Stimulated activated CD4-positive, alpha-beta T cell treated with anti-CD3 and anti-CD28 coated beads, Interleukin-15, amount 100 ng/mL, for 1 hour (primary cell): ENCODE measurements at places on chromosomes 7 and 10.
A peak's percentile ranks its signal among the peaks of the same experiment; 100 is the strongest.

DNA sequence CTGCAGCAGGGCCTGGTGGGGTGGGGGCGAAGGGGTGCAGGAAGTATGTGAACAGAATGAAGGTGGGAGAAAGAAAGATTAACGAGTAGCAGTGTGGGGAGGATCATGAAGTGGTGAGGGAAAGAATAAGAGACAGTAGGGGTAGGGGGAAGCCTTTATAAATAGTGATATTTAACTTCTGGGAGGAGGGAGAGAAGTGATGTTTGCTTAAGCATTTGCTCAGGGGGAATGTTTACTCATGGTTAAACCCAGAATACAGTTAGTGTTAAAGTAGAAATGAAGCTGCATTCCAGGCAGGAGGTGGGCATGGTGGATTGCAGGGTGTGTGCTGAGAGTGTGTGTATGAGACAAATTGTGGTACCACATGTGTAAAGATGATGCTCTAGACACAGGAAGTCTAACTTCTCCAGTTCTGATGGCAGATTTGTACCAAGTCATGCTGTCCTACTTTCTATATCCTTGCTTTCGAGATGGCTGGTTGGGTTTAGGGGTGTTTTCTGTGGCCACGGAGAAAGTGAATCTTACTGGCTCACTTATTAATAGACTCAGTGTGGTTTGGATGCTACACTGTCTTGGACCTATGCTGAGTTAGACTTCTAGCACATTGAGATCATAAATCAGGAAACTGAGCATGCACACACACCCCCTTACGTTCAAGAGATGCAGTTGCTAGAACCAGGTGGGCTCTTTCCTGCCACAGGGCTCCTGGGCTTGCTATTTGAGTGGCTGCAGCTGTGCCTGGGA, 10.6 kb upstream of the DNMBP start:
- no peak for DNase-seq

DNA sequence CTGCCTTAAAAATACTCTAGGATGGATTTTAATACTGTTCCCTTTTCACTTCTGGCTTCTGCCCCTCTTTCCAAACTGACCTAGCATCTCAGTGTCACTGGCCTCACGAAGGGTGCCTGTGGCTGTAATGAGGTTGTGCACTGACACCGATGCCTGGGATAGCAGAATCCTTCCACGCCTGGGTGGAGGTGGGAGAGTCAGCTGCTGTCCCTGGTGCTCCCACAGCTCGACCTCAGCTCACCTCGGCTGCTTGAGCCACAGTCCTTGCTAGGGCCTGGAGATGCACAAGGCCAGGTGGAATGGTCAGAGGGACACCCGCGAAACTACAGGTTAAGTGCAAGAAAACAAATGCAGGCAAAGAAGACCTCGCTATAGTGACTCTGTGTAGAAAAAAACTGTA, 123.4 kb upstream of the ACBD5 start:
- DNase-seq, result no peak

- DNase-seq, result no peak
Measured at GRCh38 chr7:121275204-121275603, 53.6 kb upstream of the WNT16 start.

DNA sequence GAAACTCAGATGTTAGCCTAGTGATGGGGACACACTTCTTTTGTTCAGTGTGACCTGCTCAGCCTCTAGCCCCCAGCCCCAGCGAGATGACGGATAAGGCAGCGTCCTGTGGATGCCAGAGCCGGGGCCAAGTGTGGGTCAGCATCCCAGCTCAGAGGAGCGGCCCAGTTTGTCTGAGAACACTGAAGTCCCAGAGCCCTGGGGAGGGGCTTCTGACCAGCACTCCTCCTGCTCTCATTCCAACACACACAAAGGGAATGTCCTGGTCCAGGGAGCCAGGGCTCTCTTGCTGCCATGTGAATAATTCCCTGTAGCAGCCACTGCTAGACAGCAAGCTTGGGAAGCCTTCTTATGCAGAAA, 4.5 kb upstream of the ATP6V0E2 start:
- DNase-seq, result no peak

DNA sequence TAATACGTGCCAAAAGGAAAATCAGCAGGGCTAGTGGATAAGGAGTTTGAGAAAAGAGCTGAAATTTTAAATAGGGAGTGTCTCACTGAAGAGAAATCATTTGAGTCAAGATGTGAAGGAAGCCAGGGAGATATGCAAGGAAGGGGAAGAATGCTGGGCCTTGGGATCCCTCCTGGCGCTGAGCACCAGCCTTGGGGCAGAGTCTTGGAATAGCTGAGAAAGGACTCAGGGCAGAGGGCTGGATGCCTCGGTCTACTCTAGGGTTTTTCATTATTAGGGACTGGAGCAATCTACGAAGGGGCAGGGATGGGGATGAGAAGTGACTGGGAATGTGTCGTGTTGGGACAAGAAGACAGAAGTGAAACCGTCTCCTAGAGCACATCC, 484 bp downstream of the ZWINT start:
- DNase-seq, result no peak

- no peak for DNase-seq
Measured at GRCh38 chr7:47291461-47292081, 290.3 kb downstream of the TNS3 start.

- DNase-seq, result no peak
Measured at GRCh38 chr10:132693676-132694075, 92.3 kb downstream of the NKX6-2 start.

GRCh38 chr10:46525177-46525823, 31.2 kb downstream of the GPRIN2 start:
- peak; percentile 0 for DNase-seq

DNA sequence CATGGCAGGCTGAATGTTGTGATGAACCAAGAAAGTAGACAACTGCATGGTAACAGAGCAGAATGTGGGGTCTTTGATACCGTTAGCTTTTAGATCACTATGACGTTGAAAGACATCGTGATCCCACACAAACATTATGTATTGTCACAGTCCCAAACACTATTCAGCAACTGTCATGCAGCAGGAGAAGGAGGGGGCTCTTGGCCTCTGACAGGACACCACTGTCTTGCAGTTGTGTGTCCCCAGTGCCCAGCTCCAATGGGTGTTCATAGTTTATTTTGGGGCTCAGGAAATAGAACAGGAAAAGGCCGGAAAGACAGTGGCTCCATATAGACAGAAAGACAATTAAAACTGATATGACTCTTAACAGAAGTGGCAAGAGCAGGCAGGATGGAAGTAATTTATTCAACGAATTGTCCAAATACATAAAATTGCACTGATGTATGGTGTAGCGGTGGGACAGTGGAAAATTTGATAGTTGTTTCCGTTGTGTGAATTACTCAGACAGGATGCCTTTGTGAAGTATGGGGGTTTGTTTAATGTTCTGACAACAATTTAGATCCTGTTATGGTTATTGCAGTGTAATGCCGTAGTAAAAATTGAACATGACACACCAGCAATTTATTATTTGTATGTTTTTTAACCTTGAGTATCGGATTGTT, 292.0 kb downstream of the LRMDA start:
- DNase-seq, result no peak

DNA sequence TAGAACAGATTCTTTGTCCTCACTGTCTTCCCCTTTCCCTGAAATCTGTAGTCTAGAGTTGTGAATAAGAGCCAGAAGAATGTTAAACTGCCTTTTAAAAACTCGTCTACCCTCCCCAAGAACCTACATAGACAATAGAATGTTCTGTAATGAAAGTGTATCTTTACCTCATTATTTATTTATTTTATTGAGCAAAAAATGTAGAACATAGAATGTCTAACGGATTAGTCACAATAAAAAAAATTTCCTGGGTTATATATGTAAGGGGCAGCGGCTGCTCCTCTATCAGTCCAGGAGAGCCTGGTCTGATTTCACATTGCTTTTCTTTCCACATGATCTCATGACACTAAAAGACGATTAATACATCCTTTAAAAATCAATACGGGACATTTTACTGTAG, 135.7 kb downstream of the SDK1 start:
- no peak for DNase-seq

GRCh38 chr10:117926491-117926890, 120.2 kb downstream of the RAB11FIP2 start:
- DNase-seq, result no peak

DNA sequence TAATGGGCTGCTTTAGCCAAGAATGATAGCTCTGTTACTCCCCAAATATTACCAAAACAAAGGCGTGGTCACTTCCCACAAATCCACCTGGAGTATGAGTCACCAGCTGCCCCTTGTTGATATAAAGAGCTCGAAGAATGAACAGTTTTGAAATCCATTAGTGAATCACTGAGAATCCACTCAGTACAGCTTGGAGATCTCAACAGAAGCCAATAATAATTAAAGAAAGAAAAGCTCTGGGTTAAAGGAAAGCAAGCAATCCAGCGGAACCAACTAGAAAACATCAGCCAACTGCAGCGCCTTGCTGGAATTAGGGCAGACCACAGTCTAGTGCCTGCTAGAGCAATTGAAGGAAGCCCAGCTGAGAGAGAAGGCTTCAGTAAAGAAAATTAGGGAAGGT, 576.0 kb upstream of the C7orf33 start:
- no peak for DNase-seq

DNA sequence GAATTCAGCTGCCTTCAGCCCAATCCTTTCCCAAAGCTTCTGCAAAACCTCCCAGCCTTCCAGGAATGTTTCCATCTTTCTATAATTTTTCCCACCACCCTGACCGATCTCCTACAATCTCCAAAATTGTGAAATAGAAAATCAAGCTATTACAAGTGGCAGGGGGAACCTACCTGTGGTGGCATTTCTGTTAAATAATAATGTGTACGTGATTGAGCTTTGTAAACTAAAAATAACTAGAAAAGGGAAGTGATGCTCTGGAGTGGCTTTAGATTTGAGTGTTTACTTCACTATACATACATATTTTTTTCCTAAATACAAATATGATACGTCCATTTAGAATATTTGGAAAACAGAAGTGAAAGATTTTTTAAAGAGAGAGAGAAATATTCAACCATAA, 593.6 kb downstream of the GRM8 start:
- no peak for DNase-seq

DNA sequence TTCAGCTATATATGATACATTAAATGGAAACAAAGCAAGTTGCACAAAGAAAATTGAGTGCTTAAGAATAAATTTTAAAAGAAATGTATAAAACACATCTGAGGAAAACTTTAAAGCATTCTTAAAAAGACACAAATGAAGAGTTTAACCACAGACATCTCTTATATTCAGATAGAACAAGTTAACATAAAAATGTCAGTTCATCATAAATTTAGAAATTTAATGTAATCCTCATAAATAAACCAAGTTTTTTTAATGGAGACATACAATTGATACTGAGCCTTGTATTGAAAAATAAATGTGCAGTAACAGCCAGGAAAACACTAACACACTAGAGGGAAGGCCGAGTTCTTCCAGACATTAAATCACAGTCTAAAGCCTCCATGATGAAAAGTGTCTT, 243.9 kb upstream of the MKLN1 start:
- no peak for DNase-seq

DNA sequence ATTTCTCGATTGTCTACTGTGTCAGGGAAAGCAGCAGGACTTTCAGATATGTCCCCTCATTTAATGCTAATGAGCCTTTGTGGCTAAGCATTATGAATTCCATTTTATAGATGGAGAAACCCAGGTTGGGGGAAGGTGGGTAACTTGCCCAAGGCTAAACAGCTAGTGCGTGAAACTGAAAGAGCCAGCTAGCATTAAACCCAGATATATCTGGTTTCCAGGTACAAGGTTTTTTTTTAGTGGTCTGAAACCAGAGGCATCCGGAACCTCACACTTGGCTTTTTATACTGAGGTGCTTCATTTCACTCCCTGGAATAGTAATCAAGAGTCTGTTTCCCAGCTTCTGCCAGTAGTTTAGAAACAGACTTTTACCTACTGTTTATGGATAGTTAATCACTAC, 694.8 kb downstream of the PHTF2 start:
- no peak for DNase-seq

- DNase-seq, result no peak
Measured at GRCh38 chr10:29346296-29347001, 57.6 kb downstream of the LYZL1 start.

DNA sequence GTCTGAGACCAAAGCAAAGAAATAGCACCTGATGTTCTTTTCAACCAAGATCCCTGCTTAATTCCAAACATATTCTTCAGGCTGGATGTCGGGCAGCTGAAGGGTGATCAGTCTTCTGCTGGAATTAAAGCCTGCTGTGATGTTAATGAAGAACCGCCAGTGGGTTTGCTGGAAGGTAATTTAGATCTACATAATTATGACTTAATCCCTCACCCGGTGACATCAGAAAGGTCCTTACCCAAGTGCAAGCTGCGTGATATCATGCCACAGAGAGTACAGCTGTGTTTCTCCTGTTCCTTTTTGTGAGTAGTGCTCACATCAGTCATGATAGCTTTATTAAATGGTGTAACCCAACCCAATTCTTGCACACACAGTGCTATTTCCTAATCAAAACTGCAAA, 29.1 kb upstream of the LRGUK start:
- no peak for DNase-seq

- no peak for DNase-seq
Measured at GRCh38 chr10:45454859-45455258, 80.8 kb downstream of the ALOX5 start.

- no peak for DNase-seq
Measured at GRCh38 chr10:33363106-33363505, 28.6 kb upstream of the NRP1 start.

DNA sequence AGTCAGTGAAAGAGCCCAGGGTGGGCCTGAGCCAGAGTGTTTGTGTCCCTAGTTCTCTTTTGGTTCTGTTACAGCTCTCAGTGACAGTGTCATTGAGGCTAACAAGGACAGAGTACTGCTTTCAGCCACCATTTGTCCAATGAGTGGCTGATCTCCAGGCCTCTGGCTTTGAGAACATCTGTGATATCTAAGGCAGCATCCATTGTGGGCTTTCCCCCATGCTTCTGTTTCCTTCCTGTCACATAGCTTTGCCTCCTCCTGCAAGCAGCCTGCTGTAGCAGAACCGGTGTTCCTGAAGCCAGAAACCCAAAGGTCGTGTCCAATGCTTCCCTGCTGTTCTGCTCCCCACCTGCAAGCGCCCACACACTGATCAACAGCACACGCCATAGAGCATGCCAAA, 68.4 kb downstream of the IKZF1 start:
- DNase-seq, result no peak

DNA sequence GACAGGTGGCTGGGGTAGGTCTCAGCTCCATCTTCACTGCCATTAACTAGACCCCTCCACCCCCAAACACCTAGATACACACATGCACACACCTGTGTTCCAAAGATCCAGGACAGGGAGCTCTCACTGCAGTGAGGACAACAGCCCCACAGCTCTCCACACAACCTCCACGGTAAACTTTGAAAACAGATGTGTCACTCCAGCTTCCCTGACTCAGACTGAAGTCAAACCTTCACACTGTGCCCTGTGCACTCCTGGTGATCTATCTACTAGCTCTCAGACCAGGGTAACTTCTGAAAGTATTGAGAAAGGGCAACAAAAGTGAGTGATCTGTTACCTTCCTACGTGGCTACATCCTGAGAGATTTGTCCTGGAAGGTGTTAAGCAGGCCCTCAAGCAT, 519.8 kb downstream of the XPNPEP1 start:
- DNase-seq, result no peak

GRCh38 chr10:11551916-11552602, 59.4 kb downstream of the USP6NL start:
- no peak for DNase-seq

DNA sequence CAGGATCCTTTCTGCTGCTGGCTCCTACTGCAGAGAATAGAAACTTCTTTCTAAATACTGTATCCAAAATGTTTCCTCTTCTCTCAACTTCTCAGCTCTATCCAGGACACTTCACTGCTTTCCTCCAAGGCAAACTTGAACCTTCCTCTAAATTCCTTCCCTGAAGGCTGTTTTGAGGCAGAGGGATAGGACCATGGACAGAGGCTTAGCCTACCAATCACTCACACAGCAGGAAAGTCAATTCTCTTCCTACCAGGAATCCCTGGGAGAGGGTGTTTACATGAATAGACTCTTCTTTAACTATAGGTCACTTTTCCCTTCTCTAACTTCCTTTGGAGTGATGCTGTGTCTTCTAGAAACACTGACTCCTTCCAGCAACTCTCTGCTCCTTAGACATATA, 115.6 kb upstream of the MKLN1 start:
- no peak for DNase-seq
